Activated T-cell treated with anti-CD3 and anti-CD28 coated beads for 1 hour (primary cell): ENCODE measurements at places on chromosomes 5 and 9.

DNA sequence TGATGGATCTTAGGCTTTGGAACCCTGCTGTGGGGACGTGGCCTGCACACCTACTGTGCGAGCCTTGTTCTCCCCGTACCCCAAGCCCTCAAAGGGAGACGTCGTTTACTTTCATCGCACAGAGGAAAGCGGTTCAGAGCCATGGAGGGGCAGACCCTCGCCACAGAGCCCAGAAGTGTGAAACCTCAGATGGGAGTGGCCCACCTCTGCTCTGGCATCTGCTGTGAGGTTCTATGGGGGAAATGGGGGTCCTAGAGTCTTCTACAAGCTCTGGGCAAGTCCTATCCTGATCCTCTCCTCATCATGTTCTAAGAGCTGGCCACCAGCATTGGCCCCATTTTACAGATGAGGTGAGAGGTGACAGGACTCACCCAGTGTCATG lies 3.7 kb upstream of the RNF44 start:
- no peak for DNase-seq

DNA sequence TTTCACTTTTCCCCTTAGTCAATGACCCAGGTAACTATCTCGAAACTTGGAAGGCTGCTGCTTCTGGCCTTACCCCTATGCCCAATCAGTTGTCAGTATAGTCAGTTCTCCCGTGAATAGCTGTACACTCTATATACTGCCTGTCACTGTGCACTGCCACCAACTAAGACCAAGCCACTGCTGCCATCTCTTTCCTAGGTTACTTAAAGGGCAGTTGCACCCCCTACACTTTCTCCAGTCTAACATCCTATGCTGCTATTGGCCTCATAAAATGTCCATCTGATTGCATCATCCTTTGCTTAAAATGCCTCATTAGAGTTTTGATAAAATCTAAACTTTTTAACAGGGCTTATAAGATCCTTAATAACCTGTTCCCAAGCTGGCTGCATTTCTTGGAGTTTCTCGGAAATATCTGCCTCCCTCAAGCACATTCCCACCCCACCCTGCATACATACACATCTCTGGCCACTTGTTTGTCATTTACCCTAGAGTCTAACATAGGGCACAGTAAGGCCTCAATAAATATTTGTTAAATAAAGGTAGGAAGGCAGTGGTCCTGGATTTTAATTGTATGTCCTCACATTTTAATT lies 32.8 kb upstream of the TNFAIP8 start:
- DNase-seq: no peak

DNA sequence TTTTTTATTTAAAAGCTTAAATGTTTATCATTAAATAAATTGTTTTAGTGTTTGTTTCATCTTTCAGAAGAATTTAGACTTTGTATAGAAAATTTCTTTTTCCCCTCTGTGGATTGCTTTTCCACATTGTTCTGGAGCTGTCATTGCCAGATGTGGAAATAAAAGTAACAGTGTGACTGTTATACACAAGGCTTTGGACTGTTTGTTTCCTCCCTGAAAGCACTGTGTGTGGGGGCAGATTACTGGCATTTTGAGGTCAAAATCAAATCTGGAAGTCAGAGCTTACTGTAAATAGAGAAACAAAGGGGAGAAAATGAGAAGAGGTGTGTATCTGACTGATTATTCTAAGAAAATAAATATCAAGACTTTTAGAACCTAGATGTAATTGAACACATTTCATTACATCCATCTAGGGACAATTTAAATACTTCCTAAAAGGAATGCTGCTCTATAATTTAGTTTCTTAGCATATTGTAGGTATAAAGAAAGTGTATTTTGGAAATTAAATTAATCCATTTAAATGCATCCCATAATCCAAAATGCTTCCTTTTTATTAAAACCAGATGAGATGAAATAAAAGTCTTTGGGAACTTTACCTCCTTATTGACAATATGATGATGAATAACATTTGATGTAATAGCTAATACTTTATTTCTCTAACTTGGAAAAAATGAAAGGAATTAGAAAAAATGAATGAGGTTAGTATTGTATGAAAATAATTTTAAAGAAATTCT lies 51.9 kb downstream of the ERCC6L2 start:
- DNase-seq: no peak

- DNase-seq: no peak
These were observed 39.1 kb upstream of the GRHPR start for GRCh38 chr9:37383393-37383792.
